ENCODE measurements at places on chromosomes 7 and 10. TPM values are rescaled to one million over a fixed set of nuclear protein-coding genes. Genes with fewer than 3 reads are reported as not detected.

Gene IL2RA
- 3.8 TPM for total RNA-seq

Gene CRYGN
- total RNA-seq = not detected

GRCh38 chr7:27899601-27900000 lies 159.6 kb downstream of the TAX1BP1 start:
- DNase-seq = no peak

DNA sequence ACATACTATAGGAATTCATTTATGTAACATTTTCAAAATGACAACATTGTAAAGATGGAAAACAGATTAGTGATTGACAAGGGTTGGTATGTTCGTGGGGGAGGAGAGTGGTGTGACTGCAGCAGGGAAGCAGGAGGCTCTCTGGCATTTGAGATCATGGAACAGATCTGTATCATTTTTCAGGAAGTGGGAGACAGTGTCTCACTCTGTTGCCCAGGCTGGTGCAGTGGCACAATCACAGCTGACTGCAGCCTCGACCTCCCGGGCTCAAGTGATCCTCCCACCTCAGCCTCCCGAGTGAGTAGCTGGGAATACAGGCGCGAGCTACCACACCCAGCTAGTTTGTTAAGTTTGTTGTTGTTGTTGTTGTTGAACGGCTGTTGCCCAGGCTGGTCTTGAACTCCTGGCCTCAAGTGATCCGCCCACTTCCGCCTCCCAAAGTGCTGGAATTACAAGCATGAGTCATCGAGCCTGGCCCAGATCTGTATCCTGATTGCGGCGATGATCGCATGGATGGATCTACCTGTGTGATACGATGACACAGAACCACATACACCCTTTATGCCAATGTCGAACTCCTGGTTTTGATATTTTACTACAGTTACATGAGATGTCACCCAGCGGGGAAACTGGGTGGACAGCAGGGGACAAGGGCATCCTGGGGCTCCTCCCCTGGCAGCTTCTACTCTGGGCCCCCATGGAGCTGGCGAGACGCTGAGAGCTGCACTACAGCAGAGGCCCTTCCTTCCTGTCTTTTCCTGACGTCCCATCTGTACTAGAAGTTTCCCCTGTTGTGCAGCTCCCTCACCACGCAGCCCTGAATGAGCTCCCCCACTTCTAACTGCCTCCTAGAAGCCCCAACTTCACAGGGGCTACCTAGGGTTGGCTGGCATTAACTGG lies 12.3 kb upstream of the CYTH3 start:
- DNase-seq = no peak

GRCh38 chr7:117780832-117781231 lies 92.4 kb downstream of the CTTNBP2 start:
- no peak for DNase-seq

GRCh38 chr7:41107330-41107937 lies 595.5 kb downstream of the INHBA start:
- DNase-seq = no peak

GRCh38 chr7:34982371-34983019 lies 54.8 kb downstream of the DPY19L1 start:
- DNase-seq = no peak

DNA sequence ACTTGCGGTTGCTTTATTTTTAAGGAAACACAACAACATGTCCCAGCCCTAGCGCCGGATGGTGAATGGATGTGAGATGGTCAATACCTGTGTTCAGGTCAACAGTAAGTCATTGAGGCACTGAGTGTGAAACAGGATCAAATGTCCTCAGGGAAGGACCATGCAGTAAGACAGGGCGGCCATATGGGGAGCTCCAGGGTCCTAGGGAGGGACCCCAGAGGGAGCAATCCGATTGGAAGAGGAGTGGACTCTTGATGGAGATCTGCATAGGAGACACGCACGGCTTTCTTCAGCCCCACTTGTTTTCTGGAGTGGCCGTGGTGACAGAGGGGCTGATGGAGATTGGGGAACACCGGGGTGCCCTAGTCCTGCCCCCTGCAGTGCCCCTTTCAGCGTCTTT lies 423.8 kb upstream of the MKI67 start:
- no peak for DNase-seq

DNA sequence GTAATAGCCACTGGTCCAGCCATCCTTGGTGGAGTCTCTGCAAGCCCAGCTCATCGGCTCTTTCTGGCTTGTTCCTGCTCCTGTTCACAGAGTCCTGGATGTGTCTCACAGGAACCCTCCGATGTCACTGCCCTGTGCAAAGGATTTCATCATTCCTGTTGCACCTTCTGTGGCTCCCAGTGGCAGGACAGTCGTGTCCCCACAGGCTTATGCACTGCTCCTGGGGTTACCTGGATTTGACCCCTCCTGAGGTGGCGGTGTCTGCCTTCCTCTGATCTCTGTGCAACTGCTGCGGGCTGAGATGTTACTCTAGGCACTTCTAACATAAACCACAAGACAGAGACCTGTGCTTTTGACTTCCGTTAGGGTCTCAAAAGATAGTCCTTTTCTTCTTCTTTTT lies 30.6 kb downstream of the APBB1IP start:
- DNase-seq = no peak

DNA sequence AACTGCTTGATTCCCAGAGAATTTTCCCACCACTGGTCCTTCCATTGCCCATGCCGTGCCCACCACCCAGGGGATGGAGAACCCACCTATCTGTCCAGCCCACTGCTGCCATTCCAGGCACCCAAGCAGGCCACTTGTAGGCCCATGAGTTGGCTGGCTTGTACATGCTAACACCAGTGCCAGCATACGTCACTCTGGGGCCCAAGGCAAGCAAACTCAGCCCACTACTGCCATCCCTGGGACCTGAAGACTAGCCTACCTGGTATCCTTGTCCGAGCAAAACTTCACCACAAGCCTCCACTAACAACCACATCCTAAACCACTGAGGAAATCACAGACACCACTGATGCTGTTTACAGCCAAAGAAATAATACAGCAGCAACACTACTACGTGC lies 44.7 kb upstream of the CDK6 start:
- no peak for DNase-seq

Measured in Right ventricle myocardium inferior (tissue), 1 donor.